ENCODE measurements at places on chromosomes 11 and 22.

DNA sequence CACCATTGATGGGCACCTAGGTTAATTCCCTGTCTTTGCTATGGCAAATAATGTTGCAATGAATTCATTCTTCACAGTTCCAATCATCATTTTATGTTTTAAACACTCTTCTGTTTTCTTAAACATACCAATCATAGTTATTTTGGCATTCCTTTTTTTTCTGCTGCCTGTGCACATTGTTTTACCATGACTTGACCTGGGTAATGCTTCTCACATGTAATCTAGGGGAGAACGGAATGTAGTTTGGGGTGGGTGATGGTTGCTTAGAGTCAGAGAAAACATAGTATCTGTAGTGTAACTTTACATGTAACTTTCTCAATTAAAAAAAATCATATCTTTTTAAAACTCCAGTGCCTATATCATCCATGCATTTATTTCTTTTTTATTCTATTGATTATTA, 1945.3 kb upstream of the RAG2 start:
- DNase-seq, result no peak

DNA sequence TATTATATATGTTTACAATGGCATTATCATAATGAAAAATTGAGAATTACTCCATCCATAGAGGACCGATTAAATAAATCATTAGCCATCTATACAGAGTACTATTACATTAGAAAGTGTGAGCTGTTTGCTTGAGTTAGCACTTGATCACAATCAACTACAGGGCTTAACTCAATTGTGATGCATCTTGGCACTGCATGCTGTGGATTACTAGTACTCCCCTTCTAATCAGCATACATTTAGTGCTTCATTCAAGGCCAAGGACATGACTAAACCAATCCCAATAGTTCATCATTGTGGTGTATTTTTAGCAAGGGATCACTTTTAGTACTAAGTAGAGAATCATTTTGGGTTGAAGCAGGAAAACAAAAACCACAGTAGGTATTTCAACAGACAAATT, 23.5 kb upstream of the ARHGAP42 start:
- no peak for DNase-seq

GRCh38 chr11:14793546-14793945, 98.5 kb downstream of the CYP2R1 start:
- no peak for DNase-seq

- DNase-seq, result no peak
Measured at GRCh38 chr11:128437136-128437535, 150.2 kb downstream of the ETS1 start.

DNA sequence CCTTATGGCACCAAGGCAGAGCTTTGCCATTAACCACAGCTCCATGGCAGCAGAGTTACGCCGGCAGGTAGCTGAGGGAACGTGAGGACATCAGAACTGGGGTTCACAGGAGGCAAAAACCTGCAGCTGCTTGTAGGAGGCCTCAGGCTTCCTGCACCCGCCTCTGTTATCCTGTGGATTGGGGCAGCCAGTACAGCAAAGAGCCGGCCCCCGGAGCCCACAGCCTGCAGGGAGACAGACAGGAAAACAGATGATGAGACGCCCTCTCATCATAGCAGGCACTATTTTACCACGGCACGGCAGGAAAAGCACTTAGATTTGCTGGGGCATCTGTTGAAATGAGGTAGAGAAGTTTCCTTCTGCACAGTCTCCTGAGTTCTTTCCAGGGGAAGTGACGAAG, 870.3 kb downstream of the TBC1D22A start:
- DNase-seq, result no peak

DNA sequence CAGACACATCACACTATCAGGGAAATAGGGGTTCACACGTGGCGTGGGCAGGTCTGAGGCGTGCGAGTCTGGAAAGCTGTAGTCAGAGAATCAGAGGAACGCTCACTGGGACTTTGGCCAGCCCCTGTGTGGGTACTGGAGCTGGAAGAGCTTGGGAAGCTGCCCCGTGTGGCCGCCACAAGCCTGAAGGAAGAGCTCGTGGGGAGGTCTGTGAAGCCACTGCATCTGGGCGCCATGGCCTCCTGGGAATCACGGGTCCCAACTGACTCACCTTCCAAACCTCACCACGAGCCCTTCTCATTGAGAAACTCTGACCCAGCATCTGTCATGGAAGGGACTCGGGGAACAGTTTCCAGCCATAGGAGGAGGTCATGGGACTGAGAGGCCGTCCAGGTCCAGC, 5.9 kb upstream of the MRGPRF start:
- DNase-seq, result no peak

DNA sequence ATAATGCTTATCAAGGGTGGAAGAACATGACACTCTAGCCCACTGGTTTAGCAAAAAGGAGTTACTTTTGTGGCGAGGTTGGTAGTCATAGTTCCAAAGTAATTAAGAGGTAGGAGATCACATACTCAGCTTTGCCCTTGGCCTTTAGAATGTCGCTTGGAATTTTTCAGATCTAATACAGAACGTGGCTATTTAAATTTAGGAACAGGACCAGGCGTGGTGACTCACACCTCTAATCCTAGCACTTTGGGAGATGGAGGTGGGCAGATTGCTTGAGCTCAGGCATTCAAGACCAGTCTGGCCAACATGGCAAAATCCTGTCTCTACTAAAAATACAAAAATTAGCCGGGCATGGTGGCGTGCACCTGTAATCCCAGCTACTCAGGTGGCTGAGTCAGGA, 26.1 kb upstream of the ZNRF3 start:
- no peak for DNase-seq

GRCh38 chr22:32828150-32828549, 26.6 kb downstream of the TIMP3 start:
- DNase-seq, result no peak

- no peak for DNase-seq
Measured at GRCh38 chr11:108669711-108670110, 4.8 kb downstream of the DDX10 start.

DNA sequence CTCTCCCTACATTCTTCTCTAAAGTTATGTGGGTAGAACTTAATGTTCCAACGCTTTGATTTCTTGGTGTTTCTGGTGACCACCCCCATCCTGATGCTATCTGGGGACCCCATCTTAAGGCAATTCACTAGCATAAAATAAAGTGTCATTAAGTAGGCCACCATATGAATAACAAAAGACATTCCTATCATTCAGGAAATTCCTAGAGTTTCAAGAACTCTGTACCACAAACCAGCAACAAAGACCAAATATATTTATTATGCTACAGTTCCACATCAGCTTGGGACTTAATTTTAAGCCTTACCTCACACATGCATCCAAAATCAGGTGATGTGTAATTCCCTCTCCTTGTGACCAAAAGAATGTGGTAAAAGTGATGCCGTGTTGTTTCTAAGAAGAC, 254.6 kb upstream of the LRRC4C start:
- no peak for DNase-seq

DNA sequence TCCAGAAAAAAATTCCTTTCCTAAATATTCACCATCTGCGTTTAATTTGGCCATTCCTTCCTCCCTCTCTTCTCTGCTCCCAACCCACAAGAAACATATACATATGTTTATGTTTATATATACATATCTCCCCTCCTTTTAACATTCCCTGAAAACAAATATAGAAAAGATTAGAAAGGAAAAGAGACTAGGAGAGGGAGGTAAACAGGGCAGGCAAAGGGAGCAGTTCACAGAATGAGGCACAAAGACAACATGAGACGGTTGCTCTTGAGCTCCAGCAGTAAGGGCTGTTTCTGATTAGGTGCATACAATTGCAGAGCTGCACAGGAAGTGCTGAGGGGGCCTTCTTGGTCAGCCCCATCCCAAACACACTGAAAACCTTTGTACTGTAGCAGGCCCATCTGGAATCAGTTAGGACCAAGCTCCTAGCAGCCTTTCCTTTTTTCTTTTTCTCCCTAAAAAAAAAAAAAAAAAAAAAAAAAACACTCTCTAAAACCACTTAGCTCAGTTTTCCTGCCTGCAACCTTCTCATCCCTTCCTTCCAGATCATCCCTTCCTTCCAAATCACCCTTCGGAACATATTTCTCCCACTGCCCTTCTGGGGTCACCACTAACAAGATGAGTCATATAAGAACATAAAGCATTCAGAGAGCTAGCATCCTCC, 57.0 kb downstream of the RBFOX2 start:
- no peak for DNase-seq

- DNase-seq, result no peak
Measured at GRCh38 chr22:46230262-46230901, 19.7 kb downstream of the CDPF1 start.

GRCh38 chr11:18132341-18132740, at the start of gene MRGPRX3:
Gene MRGPRX3, plus strand, starts transcription at chr11:18132571. Its CDS starts 4,632 bp downstream, at chr11:18137203.
- DNase-seq, result no peak

DNA sequence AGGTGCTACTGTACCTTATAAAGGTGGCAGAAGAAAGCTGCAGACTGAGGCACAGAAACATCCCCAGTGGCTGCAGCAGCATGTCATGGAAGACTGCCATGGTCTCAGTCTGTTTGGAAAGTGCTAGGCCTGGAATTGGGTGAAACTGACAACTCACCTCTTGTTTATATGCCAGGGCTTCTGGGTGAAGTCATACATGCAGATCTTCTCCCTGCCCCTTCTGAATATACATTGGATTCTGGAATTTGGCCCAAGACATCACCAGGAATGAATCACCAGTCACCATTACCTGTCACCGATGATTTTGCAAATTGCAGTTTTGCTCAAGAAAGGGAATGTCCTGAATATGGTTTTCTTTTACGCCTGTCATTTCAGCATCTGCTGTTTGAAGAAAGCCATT, at the start of gene PLET1:
TSS of gene PLET1 (minus strand) at position 371 of the 400 bp plus-strand sequence. CDS start at position 100, 271 bp downstream.
- no peak for DNase-seq

DNA sequence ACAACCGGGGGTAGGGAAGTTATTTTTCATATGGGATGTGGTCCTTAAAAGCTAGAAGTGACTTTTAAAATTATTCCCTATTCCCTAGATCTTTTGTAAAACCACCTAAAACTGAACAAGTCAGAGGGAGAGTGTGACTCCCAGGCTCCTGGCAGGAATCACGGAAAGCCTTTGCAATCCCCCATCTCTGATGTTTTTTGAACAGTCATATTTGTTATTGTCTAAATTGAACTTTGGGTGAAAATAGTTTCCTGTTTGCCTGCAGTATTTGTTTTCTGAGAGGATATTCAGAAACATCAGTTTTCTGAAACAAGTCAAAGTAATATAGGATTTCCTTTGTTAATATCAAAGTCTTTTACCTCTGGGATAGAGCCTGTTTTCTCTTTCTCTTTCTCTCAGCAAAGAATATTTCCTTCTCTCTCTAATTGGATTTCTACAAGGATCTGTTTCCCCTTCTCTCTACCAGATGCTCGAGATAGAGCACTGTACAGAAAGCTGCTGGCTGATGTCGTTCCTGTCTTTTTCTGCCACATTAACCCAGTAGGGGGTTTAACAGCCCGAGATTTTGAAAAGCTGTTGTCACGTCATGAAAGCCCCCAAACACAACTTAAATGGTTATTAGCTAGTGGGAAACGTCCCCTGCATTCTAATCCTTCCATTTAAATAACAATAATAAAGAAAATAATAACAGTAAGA, 132.2 kb upstream of the PITPNB start:
- no peak for DNase-seq

GRCh38 chr11:4748438-4748837, 21.3 kb downstream of the OR51F1 start:
- no peak for DNase-seq

DNA sequence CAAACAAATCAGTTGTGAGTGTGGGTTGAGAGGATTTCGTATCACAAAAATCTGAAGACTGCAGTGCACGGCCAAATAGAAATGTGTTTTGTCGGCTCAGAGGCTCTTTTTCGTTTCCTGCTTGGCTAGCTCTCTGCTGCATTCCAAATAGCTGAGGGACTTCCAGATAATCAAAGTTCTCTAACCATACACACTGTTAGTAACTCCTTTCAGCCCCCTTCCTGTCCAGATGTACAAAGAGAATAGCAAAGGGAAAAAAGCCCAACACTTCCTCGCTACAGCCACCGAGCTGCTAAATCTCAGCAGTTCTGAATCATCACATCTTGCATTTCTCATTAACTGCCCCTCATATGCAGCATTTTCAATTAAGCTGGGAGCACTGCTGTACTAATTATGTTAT, 203.1 kb downstream of the TENM4 start:
- DNase-seq, result no peak

DNA sequence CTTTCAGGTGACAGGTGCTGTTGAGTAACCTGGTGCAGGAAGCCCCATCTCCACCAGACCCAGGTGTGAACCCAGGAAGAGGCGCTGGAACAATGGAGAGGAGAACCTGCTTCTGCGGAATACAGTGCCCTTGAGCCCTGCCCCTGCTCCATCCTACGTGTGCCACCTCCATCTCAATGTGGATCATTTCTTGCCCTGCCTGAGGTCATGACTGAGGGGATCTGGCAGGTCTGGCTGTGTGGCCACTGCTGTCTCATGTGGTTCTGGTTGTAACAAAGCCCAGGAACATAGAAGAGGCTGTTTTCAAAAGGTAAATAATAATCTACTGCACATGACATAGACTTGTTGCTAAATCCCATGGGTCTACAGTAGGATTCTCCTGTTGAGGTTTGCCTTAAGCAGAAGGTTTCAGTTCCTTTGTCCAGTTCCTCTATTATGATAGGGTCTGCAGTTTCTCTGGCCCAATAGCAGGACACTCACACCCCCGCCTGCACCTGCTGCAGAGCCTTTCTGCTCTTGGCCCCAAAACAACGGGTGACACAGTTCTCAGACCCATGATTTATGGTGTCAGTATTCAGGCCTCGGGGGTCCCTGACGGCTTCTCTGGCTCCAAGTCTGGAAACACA, 113.5 kb upstream of the IGLL5 start:
- no peak for DNase-seq

DNA sequence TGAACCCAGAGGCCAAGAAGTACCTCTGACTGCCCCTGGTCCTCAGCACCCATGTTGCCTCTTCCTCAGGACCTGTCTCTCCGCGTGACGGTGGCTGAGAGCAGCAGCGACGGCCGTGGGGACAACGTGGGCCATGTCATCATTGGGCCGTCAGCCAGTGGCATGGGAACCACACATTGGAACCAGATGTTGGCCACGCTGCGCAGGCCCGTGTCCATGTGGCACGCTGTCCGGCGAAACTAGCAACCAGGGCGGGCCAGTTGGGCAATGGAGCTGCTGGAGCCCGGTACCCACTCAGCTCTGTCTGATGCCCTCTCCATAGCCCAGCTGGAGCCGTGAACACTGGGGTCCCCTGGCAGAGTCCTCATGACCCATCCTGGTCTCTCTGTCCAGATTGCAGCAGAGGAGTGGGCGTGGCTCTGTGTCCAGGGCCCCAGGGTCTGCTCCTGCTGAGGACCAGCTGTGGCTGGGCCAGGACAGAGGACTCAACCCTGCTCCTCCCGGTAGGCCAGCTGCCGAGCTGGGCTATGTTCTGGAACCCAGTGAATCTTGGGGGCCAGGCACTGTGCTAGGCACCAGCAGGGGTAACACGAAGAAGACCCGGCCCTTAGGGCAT, 8.0 kb upstream of the RHOD start:
- no peak for DNase-seq

GRCh38 chr11:12678092-12678491, 3.9 kb downstream of the TEAD1 start:
- DNase-seq, result no peak

- no peak for DNase-seq
Measured at GRCh38 chr11:10291801-10292638, 2.0 kb downstream of the SBF2 start.

DNA sequence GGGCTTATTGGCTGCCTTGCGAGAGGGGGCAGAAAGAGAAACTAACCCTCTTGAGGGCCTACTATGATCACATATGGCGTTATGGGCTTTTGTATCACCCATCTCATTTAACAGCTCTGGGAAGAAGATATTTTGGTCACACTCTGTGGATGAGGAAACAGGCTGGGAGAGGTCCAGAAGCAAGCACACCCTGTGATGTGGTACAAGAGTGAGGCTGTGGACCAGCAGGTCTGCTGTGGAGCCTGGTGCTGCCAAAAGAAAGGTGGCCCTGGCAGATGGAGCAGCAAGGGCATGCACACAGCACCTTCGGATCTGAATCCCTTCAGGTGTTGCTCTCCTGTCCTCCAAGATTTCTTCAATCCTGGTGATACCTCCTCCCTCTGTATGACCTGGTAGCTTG, 64.1 kb downstream of the KCNC1 start:
- DNase-seq, result no peak
